ENCODE measurements at places on chromosomes 12 and 14. TPM values are rescaled to one million over a fixed set of nuclear protein-coding genes. Genes with fewer than 3 reads are reported as not detected.

DNA sequence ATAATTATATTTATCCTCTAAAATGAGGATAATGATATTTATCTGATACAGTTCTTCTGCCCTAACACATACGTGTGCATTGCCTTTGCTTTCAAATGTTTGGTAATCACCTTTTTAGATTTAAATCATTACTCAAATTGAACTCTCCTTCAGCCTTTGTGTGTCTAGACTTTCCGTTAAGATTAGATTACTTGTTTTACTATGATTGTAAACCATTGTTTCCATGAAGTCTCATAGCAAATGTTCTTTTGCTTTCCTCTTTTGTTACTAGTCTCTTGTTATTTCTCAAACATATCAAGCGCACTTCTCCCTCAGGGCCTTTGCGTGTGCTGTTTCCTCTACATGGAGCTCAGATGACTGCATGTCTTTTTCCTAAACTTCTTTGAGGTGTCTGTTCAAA lies 63.7 kb downstream of the ETV6 start:
- DNase-seq, result no peak

The NANOG gene
- total RNA-seq, result 0.13 TPM

DNA sequence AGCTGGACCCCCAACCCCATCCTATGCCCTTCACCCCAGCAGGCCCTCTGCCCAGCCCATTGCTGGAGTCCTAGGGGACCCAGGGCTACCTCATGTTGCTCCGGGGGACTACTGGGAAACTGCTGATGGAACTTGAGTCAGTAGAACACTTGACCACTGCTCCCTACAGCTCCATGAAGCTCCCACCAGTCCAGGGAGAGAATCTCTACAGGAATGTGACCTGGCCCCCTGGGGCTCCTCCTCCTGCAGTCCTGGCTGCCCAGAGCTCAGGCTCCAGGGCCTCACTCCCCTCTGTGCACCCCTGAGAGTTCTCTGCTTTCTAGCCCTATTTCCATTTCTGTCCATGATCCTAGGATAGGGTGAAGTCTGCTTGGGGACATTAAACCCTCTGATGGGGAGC lies 10.8 kb upstream of the AQP2 start:
- no peak for DNase-seq

DNA sequence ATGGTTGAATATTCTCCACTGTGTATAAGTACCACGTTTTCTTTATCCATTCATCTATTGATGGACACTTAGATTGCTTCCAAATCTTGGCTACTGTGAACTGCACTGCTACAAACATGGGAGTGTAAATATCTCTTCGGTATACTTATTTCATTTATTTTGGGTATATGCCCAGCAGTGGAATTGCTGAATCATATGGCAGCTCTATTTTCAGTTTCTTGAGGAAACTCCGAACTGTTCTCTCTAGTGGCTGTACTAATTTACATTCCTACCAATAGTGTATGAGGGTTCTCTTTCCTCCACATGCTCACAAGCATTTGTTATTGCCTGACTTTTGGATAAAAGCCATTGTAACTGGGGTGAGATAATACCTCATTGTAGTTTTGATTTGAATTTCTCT lies 623.1 kb upstream of the LRFN5 start:
- DNase-seq, result no peak

DNA sequence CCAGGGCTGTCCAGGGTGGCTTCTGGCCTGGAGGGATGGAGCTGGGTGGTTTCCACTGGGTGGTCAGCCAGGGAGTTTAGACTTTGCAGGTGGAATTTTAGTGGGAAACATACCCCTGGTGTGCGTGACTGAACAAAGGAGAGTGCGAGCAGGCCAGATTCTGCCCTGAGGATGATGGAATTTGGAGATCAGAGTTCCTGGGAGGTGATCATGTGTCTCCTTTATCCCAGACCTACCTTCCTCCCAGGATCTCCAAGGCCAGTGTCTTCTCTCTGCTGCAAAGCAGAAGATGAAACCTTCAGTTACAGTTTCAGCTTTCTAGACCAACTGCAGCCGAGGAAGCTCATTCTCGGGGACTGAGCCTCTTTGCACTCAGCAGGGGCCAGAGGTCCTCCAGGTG lies 33.2 kb downstream of the RPH3A start:
- no peak for DNase-seq

DNA sequence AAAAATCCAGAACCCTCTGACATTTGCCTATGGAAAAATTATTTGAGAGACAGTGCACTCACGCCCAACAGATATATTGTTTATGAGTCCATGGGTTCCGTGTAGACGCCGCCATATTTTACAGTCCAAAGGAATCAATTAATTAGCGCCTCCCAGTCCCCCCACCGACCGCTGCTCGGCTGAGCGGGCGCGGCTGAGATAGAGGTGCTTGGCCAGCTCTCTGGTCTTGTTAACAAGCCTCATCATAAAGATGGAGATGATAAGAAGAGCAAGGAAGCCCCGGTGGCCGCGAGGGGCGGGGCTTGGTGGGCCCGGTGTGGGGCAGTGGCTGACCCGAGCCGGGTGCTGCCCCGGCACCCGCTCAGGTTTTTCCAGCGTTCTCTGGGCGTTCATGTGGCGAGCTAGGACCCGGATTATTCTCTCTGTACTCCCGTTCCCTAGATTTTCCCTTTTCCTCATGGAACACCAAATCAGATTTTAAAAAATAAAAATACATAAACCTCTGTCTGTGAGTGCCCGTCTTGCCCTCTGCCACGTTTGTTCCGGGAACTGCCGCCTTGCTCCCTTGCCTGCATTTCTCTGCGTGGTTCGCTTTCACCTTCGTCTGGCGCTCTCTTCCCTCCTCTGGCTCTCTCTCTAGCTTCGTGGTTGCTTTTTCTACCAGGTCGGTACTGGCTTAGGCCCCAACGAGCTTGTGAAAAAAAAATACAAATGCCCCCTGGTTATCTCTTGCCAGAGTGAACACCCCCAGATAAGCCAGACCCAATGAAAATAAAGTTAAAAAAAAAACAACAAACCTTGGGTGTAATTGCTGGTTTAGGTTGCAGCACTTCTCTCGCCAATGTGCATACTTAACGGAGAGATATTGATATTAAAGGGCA lies 9.0 kb downstream of the HOXC12 start:
- DNase-seq, result no peak

The OR4K2 gene
- not detected for total RNA-seq

The ASB2 gene
- not detected for total RNA-seq

The ARHGDIB gene
- total RNA-seq, result 8.5 TPM

- DNase-seq, result no peak
These were observed 41.3 kb downstream of the CAPS2 start for GRCh38 chr12:75288860-75289259.

DNA sequence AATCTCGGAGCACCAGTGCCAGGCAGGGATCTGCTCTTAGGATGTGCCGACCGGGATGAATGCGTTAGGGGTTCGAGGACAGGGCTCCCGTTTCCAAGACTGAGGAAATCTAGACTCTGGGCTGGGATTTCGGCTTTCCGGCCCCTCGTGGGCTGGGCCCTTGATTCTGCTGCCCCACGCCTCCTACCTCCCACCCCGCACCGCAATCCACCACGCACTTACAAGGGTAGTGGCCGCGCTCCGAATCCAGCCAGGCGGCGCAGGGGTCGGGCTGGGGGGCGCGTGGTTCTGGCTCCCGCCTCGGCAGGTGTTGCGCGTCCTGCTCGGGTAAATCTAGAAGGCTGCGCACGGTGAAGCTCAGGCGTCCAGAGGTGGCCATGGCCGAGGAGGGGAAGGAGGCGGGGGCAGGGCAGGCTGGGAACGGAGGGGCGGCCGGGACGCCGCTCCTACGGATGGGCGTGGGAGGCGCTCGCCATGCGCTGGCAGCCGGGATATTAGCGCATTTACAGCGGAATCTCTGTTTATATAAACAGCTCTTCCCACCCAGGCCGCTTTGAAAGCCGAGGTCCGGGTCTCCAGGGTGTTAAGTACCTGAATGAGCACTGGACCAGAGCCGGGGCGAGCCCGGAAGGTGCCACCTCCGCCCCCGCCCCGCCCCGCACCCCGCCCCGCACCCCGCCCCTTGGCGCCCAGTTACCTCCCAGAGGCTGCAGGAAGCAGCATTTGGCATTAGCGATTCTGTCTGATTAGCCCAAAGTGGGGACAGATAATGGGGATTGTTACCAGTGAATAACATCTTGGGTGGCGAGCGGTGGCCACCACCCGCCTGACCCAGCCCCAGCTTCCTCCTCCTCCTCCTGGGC lies at the start of gene NKX2-8:
Gene NKX2-8 (minus strand): TSS at position 604 of the 863 bp plus-strand sequence. CDS start 225 bp downstream, at position 379.
- no peak for DNase-seq

DNA sequence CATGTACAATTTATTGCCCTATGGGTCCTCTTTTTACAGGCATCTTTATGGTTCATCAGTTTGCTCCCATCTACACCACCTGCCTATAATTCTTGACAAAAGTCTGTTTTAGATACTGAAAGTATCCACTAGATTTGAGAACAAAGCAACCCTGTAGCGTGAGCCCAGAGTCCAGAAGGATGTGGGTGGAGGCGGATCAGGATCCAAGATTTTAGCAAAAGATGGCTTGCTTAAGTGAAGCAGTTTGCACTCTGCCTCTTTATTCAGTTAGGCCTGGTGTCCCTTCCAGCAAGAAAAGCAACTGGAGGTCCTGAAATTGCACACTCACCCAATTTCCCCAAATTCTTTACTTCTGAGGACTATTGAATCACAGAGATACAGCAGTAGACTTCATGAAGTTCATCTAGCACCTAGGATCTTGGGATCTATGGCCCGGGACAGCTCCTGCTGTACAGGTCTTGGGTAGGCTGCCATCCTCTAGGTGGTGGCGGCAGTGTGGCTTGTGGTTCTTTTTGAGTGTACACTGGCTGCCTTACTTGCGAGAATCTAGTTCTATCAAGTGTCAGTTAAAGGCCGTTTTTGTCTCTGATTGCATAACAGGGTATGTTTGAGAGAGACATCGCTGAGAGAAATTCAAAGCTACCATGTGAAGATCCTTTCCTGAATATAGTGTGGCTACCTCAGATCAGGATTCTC lies 873.2 kb downstream of the NRXN3 start:
- no peak for DNase-seq

DNA sequence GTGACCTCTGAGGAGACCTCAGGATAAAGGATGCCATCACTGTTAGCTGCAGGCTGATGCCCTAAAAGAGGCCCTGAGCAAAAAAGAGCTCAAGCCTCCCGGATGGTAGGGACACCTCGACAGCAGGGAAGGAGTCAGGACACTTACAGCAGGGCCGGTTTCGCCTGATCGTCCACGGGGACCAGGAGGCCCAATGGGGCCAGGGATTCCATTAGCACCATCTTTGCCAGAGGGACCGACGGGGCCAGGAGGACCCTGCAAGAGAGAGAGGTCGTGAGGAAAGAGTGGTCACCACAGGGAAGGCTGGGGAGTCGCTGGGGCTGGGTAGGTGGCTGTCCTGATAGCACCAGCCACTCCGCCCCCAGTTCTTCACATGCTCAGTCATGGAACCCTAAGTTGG lies 12.4 kb downstream of the TMEM106C start:
- DNase-seq, result no peak

The CLEC4D gene
- total RNA-seq, result not detected

The TAS2R31 gene
- 0.97 TPM for total RNA-seq

GRCh38 chr12:66676241-66676640 lies 2.6 kb downstream of the GRIP1 start:
- DNase-seq, result no peak

DNA sequence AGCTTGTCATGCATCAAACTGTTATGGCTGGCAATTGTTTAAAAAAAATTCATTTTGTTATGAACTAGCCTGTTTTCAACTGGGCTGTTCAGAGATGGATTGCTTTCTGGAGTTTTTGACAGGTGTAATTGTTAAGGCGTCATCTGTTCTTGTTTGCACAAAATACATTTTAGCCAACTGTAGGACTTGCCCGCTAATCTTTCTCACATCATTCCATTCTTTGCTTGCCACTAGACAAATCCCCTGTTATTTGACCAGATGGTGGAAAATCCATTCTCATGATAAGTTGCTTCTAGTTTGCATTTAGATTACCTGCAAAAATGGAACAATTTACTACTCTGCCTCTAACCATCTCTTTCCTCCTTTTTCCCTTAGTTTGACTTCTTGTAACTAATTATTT lies 114.3 kb downstream of the NPAS3 start:
- no peak for DNase-seq

GRCh38 chr14:102159841-102160240 lies 20.1 kb downstream of the WDR20 start:
- no peak for DNase-seq

The LTB4R gene
- total RNA-seq, result 2.4 TPM

- DNase-seq, result no peak
These were observed 52.3 kb upstream of the CCND2 start for GRCh38 chr12:4221258-4221620.

- DNase-seq, result no peak
These were observed 86.4 kb downstream of the STAB2 start for GRCh38 chr12:103673487-103673886.

- no peak for DNase-seq
These were observed 10.9 kb downstream of the RXYLT1 start for GRCh38 chr12:63790608-63790945.

GRCh38 chr12:17235996-17236395 lies 630.0 kb upstream of the LMO3 start:
- DNase-seq, result no peak

DNA sequence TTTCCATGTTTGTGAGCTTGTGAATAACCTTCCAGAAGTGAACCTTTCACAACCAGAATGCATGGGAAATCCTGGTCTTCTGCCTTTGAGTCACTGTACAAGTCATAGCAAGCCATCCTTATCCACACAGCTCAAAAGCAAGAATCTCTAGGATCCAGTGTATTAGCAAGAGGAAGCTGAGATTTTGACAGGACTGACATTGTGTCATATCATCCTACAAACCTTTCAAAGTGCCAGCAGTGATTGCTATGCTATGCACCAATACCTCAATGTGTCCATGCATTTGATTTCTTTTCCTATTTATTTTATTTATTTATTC lies 13.5 kb upstream of the NRDE2 start:
- peak; percentile 36 for DNase-seq

- peak; percentile 51 for DNase-seq
These were observed 888 bp upstream of the PPP1R12A start for GRCh38 chr12:79935624-79936345.

GRCh38 chr12:123950476-123951349 lies 21.9 kb downstream of the CCDC92 start:
- no peak for DNase-seq

- DNase-seq, result peak; percentile 48
These were observed 774 bp upstream of the WDR20 start for GRCh38 chr14:102138961-102139285.

All from GM23248 (cell line).